Chondrocyte (in vitro differentiated cells): ENCODE measurements at places on chromosomes 12 and 14. TPM values are rescaled to one million over a fixed set of nuclear protein-coding genes. Genes with fewer than 3 reads are reported as not detected.

Gene DBX2
- total RNA-seq, result not detected in 3 replicates

Gene OR4K1
- total RNA-seq, result not detected in 3 replicates

Gene KRT73
- not detected in 3 replicates for total RNA-seq

Gene NEUROD4
- total RNA-seq, result not detected in 3 replicates

Gene RBMS2
- 57.0 to 65.3 TPM (median 57.6 TPM) in 3 replicates for total RNA-seq

Gene DLGAP5
- total RNA-seq, result 3.6 to 9.4 TPM (median 8.8 TPM) in 3 replicates

- no peak overlapping the region for H3K27ac ChIP-seq
- DNase-seq, result no peak
- H3K36me3 ChIP-seq, result no peaks in the 10 kb centered on the region
- H3K4me3 ChIP-seq, result no peak overlapping the region
- peaks cover 10% of the 10 kb centered on the region for H3K4me1 ChIP-seq
Observed at GRCh38 chr14:83301791-83302190, 1768.1 kb upstream of the SEL1L start.

DNA sequence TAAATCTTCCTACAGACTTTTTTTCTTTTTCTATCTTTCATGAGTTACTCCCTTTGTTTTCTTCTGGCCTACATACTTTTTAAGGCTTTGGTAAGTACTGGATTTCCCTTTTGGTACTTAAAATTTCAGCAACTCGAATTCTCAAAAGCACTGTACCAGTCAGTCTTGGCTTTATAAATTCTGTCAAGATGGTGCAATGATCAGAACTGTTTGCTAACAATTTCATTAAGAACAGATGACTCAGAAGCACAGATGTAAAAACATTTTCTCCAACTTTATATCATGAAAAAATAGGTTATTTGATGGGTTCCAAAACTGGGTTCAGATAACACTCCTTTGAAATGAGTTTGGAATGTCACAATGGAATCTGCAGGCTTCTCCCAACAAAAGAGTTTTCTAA lies 1961.8 kb upstream of the FLRT2 start:
- H3K4me3 ChIP-seq, result no peak overlapping the region
- no peaks in the 10 kb centered on the region for H3K27me3 ChIP-seq

DNA sequence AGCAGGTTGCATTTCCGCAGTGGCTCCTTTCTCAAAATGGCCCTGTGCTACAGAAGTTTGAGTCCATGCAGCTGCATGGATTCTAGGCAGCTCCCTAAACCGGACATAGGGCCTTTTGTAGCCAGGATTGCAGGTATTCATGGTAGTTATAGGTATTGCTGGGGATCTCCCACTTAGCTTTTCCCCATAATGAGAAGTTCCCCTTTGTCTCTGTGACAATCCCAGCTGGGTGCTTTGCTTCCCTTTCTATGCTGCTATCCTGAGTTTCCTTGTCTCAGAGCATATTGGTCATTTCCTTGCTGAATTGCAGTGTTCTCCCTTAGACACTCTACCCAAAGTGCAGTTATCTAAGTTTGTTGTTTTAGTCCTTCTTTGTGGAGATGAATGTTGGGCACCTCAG lies 120.9 kb upstream of the MIS18BP1 start:
- peaks cover 5% of the 10 kb centered on the region for H3K27me3 ChIP-seq
- DNase-seq, result no peak
- no peak overlapping the region for H3K27ac ChIP-seq
- no peak overlapping the region for H3K4me3 ChIP-seq

DNA sequence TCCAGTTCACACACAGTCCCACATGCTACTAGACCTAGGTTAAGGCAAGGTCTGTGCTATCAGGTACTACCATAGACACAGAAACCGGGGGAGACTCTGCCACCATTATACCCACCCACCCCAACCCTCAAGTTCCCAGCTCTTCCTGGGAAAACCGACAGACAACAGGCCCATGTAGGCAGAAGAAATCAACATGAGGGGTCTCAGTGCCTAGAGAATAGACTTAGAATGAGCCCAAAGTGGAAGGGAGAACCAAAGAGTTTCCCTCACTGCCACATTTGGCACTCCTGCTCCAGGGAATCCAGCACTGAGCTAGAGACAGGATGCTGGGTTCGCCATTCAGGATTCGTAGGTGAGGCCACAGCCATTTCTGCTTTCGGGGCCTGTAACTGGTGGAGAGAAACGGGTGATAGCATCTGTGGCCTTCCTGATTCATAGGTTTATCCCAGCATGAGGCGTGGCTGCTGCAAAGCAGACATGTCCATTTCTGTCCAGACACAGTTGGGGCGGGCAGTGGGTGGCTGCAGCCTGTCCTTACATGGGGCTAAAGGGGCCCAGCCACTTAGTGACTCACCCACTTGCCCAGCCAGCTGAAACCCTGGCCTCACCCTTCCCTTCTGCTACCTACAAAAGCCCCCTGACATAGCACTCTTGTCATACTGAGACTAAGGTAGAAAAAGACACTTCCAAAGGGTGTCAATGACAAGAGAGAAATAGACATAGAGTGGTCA lies 69.4 kb downstream of the IRF2BPL start:
- no peak for DNase-seq
- H3K4me1 ChIP-seq, result peaks cover 78% of the 10 kb centered on the region
- H3K27ac ChIP-seq, result peak overlapping the region; percentile 83

DNA sequence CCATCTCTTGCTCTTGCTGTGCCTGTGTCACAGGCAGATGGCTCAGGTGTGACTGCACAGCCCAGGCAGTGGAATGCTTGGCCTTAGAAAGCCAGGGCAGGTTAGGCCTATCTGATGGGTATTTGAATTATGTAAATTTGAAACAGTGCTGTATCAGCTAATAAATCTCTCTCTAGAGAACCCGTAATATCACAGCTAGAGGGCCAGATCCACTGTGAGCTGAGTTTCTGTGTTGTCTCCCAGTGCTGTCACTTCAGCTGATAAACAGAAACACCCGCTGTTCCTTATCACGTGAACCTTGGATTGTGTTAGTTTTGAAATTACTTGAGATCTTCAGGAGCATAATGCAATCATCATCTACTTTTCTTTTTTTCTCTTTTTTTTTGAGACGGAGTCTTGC lies 21.5 kb upstream of the ALDH2 start:
- H3K4me1 ChIP-seq, result peaks cover 16% of the 10 kb centered on the region
- no peak for DNase-seq
- no peak overlapping the region for H3K4me3 ChIP-seq
- no peak overlapping the region for H3K27ac ChIP-seq

DNA sequence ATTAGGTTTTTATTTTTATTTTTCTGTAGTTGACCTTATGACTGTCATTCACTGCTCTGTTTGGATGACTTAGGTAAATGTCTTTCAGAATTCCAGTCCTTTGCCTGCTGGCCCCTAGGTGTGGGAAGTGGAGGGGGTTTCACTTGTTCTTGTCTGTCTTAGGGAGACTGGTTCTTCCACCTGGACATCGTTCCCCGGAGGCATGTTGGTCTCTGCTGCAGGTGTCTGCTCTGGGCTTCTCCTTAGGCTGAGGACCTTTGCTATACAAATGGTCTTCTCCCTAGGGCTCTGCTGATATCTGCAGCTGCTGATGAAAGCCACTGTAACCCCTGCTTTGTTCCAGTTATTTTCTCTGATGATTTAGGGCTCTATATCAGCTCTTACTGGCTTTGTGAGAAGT lies 97.1 kb downstream of the OTOGL start:
- DNase-seq, result no peak
- H3K4me1 ChIP-seq, result peaks cover 22% of the 10 kb centered on the region
- no peak overlapping the region for H3K4me3 ChIP-seq
- H3K27me3 ChIP-seq, result no peaks in the 10 kb centered on the region
- H3K36me3 ChIP-seq, result no peaks in the 10 kb centered on the region
- H3K27ac ChIP-seq, result no peak overlapping the region

- H3K4me3 ChIP-seq, result peak overlapping the region; percentile 5
- H3K4me1 ChIP-seq, result peaks cover 54% of the 10 kb centered on the region
- peak overlapping the region; percentile 94 for H3K27ac ChIP-seq
- no peaks in the 10 kb centered on the region for H3K27me3 ChIP-seq
Observed at GRCh38 chr14:71711125-71711524, 221.1 kb upstream of the RGS6 start.

DNA sequence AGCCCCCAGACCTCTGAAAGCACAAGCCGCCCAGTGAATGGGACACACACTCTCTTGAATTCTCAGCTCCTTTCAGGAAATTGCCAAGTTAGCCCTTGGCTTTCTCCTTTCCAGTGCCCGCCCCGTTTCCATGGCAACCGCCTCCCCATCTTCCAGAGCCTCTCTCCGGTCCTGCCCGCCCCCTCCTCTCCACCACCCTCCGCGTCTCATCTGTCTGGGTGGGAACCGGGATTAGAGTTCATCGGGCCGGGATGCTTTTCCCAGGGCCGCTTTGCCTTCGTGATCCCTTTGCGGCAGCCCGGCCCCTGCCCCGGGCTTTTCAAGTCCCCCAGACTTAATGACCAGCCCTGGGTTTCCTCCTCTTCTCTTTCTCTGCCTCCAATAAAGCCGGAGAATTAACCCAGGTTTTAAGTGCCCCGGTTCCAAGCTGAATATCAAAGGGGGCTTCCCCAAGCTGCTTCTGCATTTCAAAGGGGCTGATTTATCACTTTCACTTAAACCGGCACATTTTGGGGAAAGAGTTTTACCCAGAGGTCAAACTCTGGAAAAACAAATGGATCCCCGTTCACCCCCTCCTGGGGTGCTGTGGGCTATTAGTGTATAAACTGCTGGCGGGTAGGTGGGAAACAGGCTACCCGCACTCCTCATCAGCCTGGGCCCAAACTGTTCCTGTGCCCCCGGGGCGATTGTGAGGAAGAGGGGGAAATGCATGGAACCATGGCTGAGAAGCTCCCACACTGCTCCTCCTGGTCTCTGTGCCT lies 101.7 kb downstream of the ZFP36L1 start:
- no peaks in the 10 kb centered on the region for H3K27me3 ChIP-seq
- no peak overlapping the region for H3K4me3 ChIP-seq
- no peaks in the 10 kb centered on the region for H3K36me3 ChIP-seq
- no peak overlapping the region for H3K27ac ChIP-seq
- peaks cover 72% of the 10 kb centered on the region for H3K4me1 ChIP-seq

GRCh38 chr12:68042212-68042699 lies 53.0 kb downstream of the IFNG-AS1 start:
- H3K36me3 ChIP-seq, result peaks cover 2% of the 10 kb centered on the region
- DNase-seq, result no peak
- peaks cover 4% of the 10 kb centered on the region for H3K27me3 ChIP-seq
- peaks cover 9% of the 10 kb centered on the region for H3K4me1 ChIP-seq
- no peak overlapping the region for H3K4me3 ChIP-seq
- H3K27ac ChIP-seq, result peak overlapping the region; percentile 57

- no peak for DNase-seq
- H3K36me3 ChIP-seq, result no peaks in the 10 kb centered on the region
- peaks cover 1% of the 10 kb centered on the region for H3K27me3 ChIP-seq
Observed at GRCh38 chr12:49616533-49617219, 6.7 kb upstream of the PRPF40B start.

- peak overlapping the region; percentile 88 for H3K4me3 ChIP-seq
- no peak for DNase-seq
- H3K4me1 ChIP-seq, result peaks cover 29% of the 10 kb centered on the region
- peaks cover 6% of the 10 kb centered on the region for H3K36me3 ChIP-seq
- H3K27ac ChIP-seq, result peak overlapping the region; percentile 98
Observed at GRCh38 chr14:24441904-24442239, 704 bp downstream of the SDR39U1 start.
